Anterior cingulate cortex (tissue), 58 donors: ENCODE measurements at places on chromosomes 5 and 9.

- DNase-seq, result no peak
Measured at GRCh38 chr9:112063151-112063550, 111.9 kb downstream of the SUSD1 start.

GRCh38 chr5:30121043-30121442, 1072.4 kb upstream of the CDH6 start:
- no peak for DNase-seq

DNA sequence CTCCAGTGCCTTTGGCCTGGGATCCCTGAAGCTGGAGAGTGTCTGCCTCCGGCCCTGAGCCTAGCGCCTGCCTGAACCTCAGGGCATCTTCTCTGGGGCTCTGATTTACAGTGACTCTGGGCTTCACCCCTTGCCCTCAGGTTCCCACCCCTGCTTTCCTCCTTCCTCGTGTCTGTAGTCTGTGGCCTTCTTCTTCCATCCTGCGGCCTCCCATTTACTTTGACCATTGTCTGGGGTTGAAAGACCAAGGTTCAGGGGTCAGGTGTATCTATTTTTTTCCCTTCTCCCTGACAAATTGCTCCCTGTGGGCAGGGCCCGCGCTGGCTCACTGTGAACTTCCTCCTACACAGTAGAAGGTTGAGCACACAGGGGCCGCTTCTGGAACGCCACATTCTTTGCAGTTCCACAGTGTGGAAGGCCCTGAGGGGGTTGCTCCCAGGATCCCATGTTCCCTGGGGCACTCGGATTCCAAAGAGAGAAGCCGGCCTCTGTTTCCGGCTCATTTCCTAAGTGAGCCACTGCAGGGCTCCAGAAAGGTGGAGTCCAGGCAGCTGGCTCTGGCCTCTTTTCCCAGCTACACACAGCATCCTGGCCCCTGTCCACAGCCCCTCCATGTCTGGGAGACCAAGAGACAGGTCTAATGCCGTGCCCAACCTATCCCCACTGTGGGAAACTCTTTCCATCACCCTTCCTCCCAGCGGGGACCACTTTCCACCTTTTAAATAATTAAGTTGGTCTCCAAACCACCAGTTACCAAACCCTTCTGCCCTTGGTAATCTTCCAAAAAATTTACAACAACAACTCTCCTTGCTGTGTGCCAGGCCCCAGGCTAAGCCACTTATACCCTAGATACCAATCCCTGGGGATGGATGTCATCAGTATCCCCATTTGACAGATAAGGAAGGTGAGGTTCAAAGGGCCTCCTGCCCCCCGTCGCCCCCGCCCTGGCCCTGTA, 140.3 kb upstream of the IER5L start:
- DNase-seq, result no peak

GRCh38 chr5:757346-757930, 27.1 kb downstream of the ZDHHC11B start:
- DNase-seq, result no peak

DNA sequence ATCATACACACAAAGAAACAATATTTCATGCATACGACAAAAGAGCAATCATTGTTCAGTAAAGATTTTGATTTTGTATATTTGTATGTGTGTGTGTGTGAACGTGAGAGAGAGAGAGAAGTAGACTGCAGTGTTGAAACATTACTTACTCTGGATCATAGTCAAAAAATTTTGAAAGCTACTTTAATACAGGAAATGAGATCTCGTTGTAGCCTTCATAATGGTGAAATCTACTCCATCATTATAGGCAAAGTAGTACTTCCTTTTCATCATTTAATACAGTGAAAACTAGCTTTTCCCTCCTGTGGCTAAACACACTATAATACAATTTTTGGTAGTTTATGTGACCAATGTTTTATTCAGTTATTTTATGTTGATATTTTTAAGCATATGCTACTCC, 1427.7 kb upstream of the C9orf72 start:
- no peak for DNase-seq

- DNase-seq, result peak; percentile 26
Measured at GRCh38 chr5:149581931-149582768, 852 bp downstream of the ARHGEF37 start.

DNA sequence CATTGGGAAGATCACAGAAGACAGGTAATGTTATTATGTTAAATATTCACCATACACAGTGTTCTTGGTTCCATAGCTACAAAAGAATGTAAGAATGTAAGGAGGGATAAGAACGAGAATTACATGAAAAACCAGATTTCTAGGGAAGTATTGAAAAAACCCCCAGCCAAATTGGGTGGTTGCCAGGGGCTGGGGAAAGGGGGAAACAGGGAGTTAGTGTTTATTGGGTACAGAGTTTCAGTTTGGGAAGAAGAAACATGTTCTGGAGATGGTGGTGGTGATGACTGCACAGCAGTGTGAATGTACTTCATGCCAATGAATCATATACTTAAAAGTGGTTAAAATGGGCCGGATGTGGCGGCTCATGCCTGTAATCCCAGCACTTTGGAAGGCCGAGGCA, 40.3 kb downstream of the GLRX start:
- no peak for DNase-seq

DNA sequence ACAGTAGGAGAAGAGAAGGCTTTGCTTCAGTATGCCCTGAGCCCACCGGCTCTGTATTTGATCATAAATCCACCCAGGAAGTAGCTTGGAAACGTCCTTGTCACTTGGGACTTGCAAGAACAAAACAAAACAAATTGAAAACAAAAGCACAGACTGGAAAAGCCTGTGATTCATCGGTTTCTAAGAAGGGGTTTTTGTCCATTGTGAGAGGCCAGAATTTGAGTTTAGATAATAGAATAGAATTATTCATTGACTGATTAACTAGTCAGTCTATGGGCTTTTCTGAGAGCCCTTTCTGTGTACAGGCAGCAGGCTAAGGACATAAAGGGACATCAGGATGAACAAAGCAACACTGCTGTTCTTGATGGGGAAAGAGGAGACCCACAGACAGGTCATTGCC, 424.8 kb downstream of the IRX1 start:
- DNase-seq, result no peak

DNA sequence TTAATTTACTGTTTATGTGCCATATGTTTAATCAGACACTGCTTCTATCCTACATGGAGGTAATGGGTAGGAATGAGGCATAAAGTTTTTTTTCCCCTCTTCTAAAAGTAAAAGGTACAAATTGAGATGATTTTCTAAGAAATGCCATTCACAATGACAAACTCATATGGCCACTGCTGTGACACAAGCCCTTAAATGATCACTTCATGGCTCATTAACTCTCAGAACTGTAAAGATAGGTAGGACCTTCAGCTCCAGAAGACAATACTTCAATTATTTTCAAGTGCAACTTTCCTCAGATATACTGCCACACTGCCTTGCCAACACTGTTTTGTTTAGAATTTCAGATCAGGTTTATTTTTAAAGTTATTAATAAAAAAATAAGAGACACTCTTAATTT, 362.9 kb upstream of the ZNF608 start:
- no peak for DNase-seq

GRCh38 chr9:2389404-2389803, 232.2 kb upstream of the VLDLR start:
- DNase-seq, result no peak

DNA sequence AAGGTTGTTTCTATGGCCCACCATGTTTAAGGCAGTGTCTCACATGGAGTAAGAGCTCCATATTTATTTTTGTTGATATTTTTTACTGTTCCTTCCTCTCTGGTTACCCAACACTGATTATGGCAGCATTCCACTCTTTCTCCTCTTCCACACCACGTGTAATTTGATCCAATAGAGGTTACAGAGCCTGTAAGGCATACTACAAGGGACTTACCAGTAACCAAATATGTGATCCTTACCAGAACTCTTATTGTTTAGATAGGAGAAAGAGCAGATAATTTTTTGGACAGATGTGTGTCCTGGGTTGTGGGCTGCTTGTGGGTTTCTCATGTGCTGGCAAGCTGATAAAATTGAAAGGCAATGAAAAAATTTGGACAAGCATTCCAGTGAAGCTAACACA, 261.3 kb downstream of the TMEM167A start:
- no peak for DNase-seq

GRCh38 chr9:134040176-134040565, 14.9 kb downstream of the BRD3OS start:
- no peak for DNase-seq

- no peak for DNase-seq
Measured at GRCh38 chr5:91190314-91190690, 192.8 kb downstream of the ARRDC3 start.

- DNase-seq, result no peak
Measured at GRCh38 chr5:141573489-141574121, 45.2 kb downstream of the DIAPH1 start.

GRCh38 chr5:172606156-172606785, 34.8 kb upstream of the NEURL1B start:
- no peak for DNase-seq

GRCh38 chr5:120017513-120017912, 388.2 kb downstream of the FAM170A start:
- no peak for DNase-seq

DNA sequence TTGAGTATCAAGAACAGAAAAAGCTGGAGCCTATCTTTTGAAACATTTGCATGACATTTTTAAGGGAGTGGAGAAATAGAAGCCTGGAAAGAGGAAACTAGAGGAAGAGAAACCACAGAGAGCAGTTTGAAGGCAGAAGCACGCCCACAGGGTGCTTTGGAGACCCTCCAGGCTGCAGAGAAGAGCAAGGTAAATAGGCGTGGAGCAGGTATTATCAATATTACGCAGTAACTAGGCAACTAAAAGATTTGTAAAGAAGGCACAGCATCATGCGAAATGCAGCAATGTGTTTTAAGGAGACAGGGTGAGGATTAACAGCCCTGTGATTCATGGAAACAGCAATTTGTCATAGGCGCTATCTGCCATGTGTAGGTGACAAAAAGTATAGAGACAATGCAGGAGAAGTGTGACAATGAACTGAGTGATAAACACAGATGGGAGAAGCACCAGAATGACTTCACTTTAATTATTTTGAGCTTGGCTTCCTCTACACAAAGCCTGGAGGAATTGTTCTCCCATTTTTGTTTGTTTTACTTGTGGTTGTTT, 281.2 kb downstream of the BRINP1 start:
- no peak for DNase-seq

- DNase-seq, result no peak
Measured at GRCh38 chr5:30959238-30959637, 234.2 kb upstream of the CDH6 start.

DNA sequence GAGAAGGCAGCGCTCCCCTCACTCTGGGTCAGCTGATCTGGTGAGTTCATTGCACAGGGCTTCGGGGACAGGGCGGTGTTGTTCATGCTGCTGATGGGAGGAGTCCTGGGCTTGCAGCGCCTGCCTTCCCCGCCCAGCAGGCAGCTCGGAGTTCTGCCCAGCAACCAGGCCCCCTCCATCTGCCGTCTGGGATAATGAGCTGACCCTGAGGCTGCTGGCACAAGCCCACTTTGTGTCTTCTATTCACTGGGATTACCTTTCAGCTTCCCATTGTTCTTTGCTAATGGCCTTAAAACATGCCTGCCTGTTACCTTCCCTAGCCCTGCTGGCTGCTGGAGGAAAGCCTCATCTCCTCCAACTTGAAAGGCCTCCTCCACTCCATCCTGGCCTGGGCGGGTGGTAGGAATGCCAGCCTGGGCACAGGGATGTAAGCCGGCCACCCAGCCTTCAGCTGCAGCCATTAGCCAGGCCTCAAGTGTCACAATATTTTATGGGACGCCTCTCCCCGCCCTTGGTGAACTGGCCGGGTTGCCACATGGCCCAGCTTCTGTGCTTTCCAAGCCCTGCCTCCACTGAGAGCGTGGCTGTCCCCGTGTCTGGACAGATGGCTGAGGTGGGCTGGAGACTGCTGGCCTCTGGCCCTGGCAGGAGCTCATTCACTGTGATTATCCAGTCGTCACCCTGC, 70.4 kb downstream of the GADD45G start:
- DNase-seq, result peak; percentile 60

DNA sequence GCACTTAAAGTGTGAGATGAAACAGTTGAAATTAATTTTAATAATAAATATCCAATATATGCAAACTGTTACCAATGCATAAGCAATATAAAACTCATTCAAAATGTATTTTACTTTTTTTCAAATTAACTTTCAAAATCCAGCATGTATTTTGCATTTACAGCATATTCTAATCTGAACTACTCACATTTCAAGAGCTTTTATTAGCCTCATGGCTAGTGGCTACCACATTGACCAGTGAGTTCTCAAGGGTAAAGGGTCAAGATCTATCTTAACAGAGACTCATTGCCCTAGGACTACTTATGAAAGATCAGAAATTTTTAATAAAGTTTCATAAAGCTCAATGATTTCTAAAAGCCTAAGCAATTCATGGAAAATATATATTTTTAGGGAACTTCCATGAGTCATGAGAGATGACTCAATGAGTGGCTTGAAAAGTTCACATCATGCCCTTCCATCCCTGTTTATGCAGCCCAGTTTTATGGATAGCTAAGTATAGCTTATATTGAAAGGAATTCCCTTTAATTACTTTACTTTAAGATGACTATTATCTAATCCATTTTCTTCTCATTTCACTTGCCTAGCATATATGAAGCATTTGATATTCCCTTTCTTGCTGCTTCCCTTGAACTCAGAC, 608.6 kb downstream of the SLCO4C1 start:
- DNase-seq, result no peak

- peak; percentile 70 for DNase-seq
Measured at GRCh38 chr5:149581192-149581861, at the start of gene ARHGEF37. Gene ARHGEF37 (plus strand): TSS chr5:149581498. CDS start chr5:149597770, 16,272 bp downstream.

GRCh38 chr5:39167141-39167971, 52.0 kb downstream of the FYB1 start:
- no peak for DNase-seq

GRCh38 chr5:41213340-41213739, at the start of gene C6:
Gene C6 (minus strand): TSS chr5:41213532. CDS start chr5:41203230, 10,302 bp downstream.
- no peak for DNase-seq
